Cerebellum (tissue), 4 donors: ENCODE measurements at places on chromosomes 13 and 19.

DNA sequence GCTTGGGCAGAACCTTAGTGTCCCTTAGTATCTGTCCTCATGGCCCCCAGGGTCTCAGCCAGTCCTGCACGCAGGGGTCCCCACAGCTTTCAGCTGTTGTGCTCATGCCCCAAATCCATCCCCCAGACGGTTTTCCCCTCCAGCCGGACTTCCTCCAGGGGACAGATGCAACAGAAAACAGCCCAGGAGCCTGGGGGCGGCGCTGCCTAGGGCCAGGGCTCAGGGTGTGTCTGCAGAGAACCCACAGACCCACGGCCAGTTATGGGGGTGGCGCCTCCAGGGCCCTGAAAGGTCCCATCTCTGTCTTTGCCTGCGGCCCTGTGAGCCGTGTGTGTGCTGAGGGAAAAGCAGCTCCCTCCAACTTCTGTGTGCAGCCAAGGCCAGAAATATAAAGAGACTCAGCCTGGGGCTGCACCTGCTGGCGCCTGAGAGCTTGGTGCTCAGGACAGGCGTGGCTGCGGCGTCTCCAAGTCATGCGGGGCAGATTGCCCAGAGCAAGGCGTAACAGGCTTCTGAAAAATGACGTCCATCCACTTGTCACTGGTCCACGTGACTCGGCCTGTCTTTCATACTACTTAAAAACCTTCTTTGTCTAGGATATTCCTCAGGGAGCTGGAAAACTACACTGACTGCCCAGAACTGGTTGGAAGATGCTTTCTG is 22.1 kb upstream of the F7 start:
- DNase-seq, result peak; percentile 82

DNA sequence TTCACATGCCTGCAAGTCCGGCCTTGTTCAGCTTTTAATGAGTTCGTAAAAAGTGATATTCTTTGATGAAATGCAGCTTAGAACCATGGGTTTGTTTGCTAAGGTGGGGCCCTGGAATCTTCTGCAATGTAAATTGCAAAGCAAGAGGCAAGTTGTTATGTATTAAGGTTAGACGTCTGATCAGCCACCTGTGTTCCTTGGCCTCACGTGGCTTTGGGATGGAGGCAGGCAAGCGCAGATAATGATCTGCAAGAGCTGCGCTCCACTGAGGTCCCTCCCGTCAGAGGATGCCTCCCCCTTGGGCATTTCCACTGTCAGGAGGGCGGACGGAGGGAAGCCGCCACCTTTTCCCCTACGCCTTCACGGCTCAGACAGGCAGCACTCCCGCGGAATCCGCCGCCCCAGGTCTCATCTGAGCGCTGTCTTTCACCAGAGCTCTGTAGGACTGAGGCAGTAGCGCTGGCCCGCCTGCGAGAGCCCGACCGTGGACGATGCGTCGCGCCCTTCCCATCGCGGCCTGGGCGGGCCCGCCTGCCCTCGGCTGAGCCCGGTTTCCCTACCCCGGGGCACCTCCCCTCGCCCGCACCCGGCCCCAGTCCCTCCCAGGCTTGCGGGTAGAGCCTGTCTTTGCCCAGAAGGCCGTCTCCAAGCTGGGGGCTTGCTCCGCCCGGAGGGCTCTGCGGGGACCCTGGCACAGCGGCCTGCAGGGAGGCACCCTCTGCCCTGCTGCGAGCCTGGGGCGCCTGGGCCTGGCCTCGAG is 110.9 kb downstream of the CRYL1 start:
- no peak for DNase-seq

GRCh38 chr13:83386609-83387008 is 495.7 kb downstream of the SLITRK1 start:
- DNase-seq, result no peak

DNA sequence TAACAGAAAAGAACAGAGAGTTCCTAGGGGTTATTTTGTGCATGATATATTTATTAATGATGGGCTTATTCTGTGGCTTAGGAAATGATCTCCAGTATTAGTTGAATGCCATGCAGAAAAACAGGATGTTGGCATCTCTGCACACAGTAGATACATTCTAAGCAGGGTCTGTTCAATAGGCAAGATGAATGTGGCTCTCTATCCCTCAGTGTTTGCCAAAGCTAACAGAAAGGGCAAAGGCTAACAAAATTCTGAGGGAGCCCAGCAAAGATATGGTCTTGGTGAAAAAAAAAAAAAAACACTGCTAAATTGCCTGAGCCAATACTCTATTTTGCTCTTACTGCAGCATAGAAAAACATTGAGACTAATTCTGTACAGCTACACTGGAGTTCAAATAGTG is 1095.8 kb downstream of the UQCRFS1 start:
- DNase-seq, result no peak
